ENCODE measurements at places on chromosomes 6 and 20.

- no peak for DNase-seq
Measured at GRCh38 chr20:45495501-45495941, 19.9 kb downstream of the SPINT3 start.

DNA sequence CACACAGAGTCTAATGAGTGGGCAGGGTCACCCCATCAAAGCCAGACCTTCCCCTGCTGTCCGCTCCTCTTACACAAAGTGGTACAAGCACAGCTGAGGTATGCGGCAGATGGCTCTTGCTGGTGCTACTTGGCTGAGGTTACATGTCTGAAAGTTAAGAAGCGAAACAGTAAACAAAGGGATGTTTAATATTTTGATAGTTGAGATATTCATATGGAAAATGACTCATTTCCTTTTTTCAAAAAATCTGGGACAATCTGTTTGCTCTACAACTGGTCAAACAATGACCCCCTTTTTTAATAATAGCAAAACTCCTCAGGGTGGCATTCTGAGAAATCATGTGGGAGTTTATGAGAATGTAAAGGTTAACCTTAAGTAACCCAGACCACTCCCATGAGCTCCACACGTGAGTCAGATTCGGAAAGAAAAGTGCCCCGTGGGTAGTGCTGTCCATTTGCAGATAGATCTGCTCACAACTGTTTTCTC is 245.3 kb downstream of the TBXT start:
- DNase-seq, result no peak

- no peak for DNase-seq
Measured at GRCh38 chr6:151850479-151851003, 43.1 kb downstream of the ESR1 start.

- no peak for DNase-seq
Measured at GRCh38 chr6:44642349-44642748, 254.8 kb downstream of the CDC5L start.

- no peak for DNase-seq
Measured at GRCh38 chr20:37892001-37892400, 10.9 kb upstream of the VSTM2L start.

DNA sequence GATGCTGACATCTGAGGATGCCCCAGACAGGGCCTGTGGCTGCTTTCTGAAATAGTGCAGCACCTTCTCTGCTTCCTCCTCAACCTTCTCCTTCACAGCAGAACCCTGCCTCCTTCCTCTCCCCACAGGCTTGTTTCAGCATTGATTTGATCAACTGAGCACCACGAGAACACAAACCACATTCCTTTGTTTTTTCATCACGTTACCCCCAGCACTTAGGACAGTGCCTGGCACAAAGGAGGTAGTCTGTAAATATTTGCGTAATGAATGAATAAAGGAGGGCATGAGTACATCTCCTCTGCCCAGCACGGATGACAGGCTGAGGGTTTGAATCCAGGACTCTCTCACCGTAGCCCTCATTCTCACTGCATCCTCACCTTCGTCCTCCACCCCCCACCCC is 21.3 kb upstream of the WFDC2 start:
- DNase-seq, result no peak

- DNase-seq, result peak; percentile 90
Measured at GRCh38 chr6:40962241-40962640, 76.8 kb downstream of the UNC5CL start.

DNA sequence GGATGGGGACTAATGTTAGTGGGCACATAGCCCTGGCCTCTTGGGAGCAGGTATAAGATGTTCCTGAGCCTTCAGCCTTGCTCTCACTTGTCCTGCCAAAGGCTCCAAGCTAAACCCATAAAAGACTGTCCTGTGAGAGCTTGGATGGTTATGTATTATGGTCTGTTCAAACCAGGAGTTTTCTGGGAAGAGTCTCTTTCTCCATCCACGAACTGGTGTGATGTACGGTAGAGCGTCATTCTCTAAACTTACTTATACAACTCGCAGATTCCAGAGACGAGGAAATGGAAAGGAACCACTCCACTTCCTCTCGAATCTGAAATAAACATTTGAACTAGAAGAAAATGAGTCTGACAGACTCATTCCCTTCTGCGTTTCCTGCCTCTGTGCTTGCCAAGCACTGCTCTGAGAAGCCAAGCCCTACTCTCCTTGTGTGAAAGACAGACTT is 5.3 kb downstream of the SOBP start:
- DNase-seq, result no peak

Measured in HFF-Myc (cell line).